Activated T-helper 1 cell treated with anti-CD3 and anti-CD28 coated beads, Interleukin-2, amount 50 U/mL, for 16 hours (primary cell): ENCODE measurements at places on chromosomes 2 and 18.
A peak's percentile ranks its signal among the peaks of the same experiment; 100 is the strongest.

- DNase-seq = no peak
Measured at GRCh38 chr2:231059756-231060155, 3.1 kb downstream of the PSMD1 start.

- DNase-seq = no peak
Measured at GRCh38 chr2:106798826-106799552, 87.0 kb downstream of the ST6GAL2 start.

DNA sequence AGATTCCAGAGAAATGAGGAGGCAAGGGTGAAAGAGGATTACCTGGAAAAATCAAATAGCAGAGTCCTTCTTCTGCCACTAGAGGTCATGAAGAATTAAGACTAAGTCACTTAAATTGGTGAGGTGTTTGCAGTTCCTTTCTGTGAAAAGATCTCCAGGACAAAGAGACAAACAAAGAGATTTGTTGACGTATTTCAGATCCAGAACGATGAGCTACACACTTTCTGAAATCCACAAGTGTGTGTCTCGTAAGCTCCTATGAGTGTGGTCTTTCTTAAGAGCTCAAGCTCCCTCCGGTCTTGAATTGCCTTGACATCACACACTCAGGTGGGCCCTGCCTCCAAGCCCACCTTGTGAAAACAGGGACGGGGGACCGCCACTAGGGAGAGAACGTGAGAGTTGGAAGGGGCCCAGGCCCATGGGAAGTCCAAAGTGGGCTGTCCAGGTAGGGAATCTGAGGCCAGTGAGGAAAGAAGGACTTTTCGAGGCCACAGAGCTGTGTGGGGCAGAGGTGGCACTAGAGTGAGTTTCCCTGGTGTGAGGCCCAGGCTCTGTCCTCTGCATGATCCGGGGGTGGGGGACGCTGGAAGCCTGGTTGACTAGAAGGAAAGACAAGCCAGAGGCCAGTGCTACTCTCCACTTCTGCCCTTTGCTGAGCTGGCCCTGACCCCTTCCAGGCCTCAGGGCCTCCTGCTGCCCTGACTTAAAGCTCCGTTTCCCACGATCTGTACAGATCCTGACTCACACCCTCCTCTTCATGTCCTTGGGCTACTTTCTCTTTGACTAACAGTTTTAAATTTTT, 168.1 kb upstream of the NCK2 start:
- DNase-seq = no peak

DNA sequence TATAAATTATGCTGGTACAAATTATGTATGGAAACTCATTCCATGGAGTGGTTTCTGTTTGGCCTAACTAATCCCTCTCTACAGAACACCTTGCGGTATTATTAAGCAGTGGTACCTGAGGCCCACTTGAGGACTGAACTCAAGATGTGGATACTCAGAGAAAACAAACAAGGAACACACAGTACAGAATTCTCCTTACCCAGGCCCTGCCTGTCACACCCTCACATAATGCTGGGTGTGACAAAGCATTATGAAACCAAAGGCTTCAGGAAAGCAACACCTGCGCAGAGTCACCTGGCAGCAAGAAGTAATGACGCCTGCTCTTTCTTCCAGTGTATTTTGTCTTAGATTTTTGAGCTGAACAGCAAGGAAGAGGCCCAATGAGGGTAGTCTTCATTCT, 264.7 kb downstream of the PAX3 start:
- no peak for DNase-seq

GRCh38 chr2:219209236-219210195, 2.9 kb downstream of the ZFAND2B start:
- no peak for DNase-seq

DNA sequence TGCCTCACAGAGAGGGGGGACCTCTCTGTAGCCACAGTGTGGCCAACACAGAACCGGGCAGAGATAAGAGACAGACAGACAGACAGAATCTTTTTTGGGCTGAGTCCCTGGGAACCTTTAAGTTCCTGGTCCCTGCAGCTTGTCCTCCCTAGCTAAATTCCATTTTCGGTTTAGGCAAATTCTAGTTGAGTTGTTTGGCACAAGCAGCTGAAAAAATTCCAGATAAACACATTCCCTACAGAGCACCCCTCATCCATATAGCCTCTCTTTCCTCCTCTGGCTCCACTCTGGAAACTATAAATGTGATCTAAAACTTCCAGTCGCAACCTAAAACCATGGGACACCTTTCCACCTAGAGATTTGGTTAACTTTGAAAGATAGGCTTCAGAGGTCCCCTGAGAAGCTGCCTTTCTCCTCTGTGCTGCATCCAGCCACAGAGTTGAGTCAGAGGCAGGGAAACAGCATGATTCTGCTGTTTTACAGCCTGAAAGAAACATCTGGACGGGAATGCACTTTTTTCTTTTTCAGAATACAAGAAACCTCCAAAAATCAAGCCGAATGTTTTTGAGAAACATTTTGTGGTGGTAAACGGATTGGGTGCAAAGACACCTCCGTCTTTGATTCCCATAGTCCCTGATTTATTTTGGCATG, 30.9 kb downstream of the SLC4A3 start:
- DNase-seq = no peak

GRCh38 chr2:86274265-86274917, 63.0 kb downstream of the REEP1 start:
- DNase-seq = no peak

DNA sequence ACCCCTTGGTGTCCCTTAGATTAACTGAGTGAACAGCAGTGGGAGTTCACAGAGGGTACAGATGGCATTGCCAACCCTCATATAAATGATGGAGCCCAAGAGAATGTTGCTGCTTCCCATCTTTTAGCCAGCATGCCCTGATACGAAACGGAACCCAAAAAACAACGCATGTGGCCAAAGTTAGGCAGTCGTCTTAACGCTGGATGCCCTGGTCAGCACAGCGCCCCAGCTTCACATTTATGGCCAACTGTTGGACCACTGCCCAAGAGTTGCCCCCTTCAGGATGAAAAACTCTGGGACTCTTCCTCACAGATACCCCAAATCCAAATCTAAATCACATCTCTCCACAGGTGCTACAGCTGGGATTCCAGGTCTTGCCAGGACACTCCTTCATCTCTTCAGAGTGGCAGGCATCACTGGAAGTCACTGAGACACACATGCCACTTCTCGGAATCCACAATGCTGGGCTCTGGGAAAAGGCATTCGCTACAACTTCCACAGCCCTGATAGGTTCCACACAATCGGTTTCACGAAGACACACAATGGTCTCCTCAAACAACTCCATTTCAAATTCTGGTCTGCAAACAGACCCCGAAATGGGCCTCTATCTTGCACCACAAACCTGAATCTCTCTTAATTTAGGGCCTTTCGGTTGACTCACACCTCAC, 44.6 kb downstream of the LONRF2 start:
- DNase-seq = no peak

DNA sequence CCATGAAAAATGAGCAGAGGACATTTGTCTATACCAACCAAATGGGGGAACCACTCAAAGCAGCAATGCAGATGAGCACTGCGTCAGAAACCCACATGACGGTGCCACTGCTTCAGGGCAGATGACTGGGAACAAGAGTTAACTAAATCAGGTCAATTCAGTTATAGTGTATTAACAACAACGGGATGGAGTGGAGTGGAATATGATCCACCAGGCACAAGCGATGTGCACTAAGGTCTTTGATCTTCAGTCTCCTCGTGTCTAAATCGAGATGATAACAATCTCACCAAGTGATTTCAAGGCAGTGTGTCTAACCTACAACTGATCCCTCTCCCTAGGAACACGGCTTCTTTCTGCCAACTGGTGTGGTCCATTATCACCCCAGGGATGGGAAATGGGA, 269.0 kb downstream of the RAD51AP2 start:
- no peak for DNase-seq

- peak; percentile 54 for DNase-seq
Measured at GRCh38 chr18:76822506-76823160, at the start of gene ZNF236. ZNF236 (plus strand) TSS chr18:76822557; CDS start chr18:76822608, 51 bp downstream.

DNA sequence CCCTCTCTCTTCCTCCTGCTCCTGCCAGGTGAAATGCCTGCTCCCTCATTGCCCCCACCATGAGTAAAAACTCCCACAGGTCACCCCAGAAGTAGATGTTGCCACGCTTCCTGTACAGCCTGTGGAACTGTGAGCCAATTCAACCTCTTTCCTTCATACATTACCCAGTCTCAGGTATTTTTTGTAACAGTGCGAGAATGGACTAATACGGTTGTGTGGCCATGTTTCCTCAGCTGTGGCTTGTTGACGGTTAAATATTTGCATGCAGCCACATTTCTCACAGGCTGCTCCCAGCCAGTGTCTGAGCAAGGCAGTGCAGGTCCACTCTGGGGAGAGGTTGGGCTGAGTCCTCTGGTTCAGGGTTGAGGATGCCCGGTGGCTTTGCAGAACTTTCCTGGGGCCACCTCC, 27.8 kb upstream of the COPS8 start:
- DNase-seq = no peak

DNA sequence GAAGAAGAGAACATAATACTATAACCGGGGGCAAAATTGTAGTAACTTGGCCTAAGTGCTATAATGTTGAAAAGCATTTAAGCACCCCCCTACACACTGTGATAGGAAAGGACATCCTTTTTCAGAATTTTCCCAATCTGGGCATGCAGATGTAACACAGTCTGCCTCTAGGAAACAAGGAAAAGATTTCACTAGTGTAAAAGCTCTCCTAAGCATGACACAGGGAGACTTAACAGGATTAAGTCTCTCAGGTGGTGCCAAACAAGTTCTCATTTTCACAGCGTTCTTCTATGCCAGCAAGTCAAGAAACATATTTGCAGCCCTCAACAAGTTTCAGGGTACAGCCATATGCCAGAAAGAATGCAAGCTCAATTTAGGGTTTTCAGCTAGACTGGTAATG, 53.0 kb downstream of the NCKAP5 start:
- DNase-seq = no peak
